ENCODE measurements at places on chromosomes 4 and X.

GRCh38 chr4:166044871-166045270 is 171.8 kb downstream of the TLL1 start:
- no peak for DNase-seq

- DNase-seq, result no peak
Observed at GRCh38 chr4:180557348-180557747, 1685.9 kb upstream of the TENM3 start.

- peak; percentile 47 for DNase-seq
Observed at GRCh38 chrX:53441531-53442321, 7.6 kb upstream of the HSD17B10 start.

- DNase-seq, result no peak
Observed at GRCh38 chr4:38160487-38161207, 200.4 kb downstream of the PTTG2 start.

GRCh38 chr4:21733894-21734630 is 214.5 kb downstream of the KCNIP4 start:
- DNase-seq, result no peak

- DNase-seq, result no peak
Observed at GRCh38 chr4:8759987-8760386, 111.7 kb downstream of the HMX1 start.

DNA sequence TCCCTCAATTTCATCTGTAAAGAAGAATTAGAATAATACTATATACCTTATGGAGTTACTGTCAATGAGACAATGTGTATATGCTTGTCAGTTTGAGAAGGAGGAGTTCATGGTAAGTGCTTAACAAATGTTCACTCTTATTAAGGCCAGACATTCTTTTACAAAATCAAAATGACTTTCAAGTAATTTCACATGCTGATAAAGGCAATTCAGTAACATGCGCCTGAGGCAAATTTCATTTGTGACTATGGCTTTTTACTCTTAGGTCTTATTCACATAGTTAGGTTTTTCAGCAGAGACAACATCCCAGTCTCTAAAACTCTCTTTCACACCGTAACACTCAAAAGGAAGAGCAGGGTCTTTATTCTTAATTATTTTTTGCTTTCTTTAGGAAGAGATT is 174.4 kb downstream of the CAMK2D start:
- DNase-seq, result no peak

- no peak for DNase-seq
Observed at GRCh38 chrX:144293229-144293628, 409.4 kb downstream of the UBE2NL start.

- DNase-seq, result no peak
Observed at GRCh38 chr4:13830449-13830848, 202.9 kb upstream of the BOD1L1 start.

All from stimulated activated CD8-positive, alpha-beta memory T cell treated with anti-CD3 and anti-CD28 coated beads, Interleukin-7, amount 100 ng/mL, for 1 hour (primary cell).